Skin of body (tissue), 3 donors: ENCODE measurements at places on chromosomes 13 and 19.

GRCh38 chr13:99686944-99687411 is 185.7 kb downstream of the TM9SF2 start:
- no peak for DNase-seq

DNA sequence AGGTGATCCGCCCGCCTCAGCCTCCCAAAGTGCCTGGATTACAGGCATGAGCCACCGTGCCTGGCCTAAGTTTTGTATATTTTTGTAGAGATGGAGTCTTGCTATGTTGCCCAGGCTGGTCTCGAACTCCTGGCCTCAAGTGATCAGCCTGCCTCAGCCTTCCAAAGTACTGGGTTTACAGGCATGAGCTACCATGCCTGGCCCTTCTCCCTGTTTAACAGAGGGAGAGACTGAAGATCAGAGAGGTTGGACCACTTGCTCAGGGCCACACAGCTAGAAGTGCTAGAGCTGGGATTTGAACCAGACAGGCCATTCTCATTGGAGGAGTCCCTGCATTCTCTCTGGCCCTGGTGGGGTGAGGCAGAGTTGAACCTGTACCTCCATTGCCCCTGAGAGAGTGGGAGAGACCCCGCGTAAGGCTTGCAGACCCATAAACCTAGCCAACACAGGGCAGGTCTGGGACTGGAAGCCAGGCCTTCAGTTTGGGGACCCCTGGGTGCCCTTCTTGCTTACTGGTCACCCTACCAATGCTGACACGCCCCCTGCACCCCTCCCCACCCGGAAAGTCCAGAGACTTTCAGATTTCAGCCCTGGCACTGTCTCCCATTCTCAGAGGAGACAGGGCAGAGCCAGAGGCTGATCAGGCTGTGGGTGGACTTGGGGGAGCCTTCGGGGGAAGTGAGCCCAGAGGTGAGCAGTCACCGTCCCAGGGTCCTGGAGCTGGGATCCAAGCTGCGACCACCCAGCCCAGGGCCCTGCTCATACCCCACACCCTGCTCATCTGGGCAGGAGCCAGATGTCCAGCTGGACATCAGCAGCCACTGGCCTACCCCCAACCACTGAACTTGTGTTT is 13.3 kb downstream of the TTYH1 start:
- no peak for DNase-seq

GRCh38 chr19:53057904-53058580 is 13.5 kb downstream of the ERVV-2 start:
- DNase-seq: no peak

GRCh38 chr13:42354241-42355091 is 82.5 kb downstream of the AKAP11 start:
- DNase-seq: no peak
